ENCODE measurements at places on chromosomes 7 and 10.

- DNase-seq: peak; percentile 16
These were observed 26.4 kb downstream of the MACC1 start for GRCh38 chr7:20190560-20191390.

DNA sequence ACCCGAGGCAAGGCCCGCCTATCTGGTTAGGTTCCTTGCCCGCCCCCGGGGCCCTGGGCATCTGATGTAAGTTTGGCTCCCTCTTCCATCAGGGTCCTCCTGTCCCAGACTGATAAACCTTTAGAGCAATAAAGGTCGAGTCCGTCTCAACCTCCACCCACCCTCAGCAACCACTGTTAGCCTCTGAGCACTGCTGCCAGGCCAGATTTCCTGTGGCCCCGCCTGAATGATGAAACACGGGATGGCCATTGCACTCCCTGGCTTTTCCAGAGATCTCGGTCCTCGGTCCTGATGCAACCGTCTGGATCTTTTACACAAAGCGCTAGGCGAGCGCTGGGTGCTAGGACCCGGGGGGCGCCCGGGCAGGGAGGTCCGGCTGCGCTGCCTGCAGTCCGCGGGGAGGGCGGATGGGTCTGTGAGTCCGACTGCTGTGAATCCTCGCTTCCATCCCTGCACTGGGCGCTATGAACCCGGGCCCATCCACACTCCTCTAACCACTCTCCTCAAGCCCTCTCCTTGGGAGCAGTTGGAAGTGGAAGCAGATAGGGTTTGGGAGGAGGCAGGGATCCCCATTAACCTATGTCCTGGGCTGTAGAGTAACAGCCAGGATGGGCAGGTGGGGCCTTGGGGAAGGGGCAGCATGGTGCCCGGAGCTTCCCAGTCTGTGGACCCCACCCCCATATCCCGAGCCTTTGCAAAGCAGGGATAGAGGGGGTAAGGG lies 875 bp upstream of the DDIT4 start:
- peak; percentile 77 for DNase-seq

- DNase-seq: no peak
These were observed 38.6 kb upstream of the BAIAP2L1 start for GRCh38 chr7:98439484-98439883.

DNA sequence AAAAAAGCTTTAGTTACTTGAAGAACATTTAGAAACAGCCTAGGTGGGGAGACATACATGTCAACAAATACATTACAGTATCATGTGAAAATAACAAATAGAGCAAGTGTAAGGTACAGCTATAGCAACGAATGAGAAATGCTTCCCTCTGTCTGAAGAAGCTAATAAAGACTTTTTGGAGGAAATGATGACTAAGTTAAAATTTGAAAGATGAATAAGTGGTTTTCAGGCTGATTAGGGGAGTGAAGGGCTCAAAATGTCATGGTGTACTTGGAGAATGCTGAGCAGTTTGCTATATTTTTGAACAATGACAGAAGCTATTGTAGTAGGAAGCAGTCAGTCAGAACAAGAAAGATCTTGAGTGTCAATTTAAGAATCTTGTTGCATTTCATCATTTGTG lies 2.8 kb upstream of the ARMC3 start:
- no peak for DNase-seq
